ENCODE measurements at places on chromosomes 3 and 15.

DNA sequence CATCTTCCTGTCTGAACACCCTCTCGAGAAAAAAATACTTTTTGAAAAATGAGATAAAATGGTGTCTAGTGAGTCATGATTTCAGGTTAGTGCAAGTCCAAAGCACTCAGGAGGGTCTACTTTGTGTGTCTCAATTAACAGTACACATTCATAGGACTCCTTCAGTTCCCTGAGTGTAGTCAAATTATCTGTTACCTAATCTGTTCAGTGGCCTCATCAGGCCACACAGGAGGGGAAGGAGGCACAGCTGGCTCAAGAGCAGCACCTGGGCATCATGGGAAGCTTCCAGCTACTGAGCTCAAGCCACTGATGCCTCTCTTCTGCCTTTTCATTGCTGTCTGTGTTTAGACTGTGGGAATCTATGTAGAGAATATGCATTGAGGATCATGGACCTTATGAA lies 341.4 kb upstream of the SGO1 start:
- no peak for DNase-seq

- DNase-seq = no peak
These were observed 81.2 kb downstream of the SCAPER start for GRCh38 chr15:76823890-76824289.

GRCh38 chr3:46049093-46049492 lies 21.8 kb upstream of the XCR1 start:
- no peak for DNase-seq

DNA sequence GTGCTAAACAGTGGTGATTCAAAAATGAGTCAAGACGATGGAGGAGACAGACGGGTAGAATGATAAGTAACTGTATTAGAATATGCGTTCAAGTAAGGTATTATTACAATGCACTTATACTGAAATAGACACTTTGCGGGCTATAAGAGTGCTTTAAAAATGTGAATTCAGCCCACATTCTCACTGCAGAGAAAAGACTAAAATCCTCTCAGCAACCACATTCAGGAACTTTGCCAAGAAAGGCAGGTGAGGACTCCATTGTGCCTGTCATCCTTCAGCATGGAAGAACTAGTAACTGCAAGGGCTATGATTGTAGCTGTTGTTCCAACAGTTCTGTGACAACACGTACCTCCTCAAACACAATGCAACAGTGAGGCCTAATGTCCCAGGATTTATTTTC lies 272.0 kb downstream of the RORA start:
- DNase-seq = no peak

GRCh38 chr15:101646672-101647071 lies 5.5 kb downstream of the TM2D3 start:
- DNase-seq = no peak

- DNase-seq = peak; percentile 51
These were observed 9.2 kb downstream of the FYCO1 start for GRCh38 chr3:45986303-45986982.

GRCh38 chr15:30072630-30073029 lies 10.1 kb upstream of the GOLGA8J start:
- DNase-seq = no peak

DNA sequence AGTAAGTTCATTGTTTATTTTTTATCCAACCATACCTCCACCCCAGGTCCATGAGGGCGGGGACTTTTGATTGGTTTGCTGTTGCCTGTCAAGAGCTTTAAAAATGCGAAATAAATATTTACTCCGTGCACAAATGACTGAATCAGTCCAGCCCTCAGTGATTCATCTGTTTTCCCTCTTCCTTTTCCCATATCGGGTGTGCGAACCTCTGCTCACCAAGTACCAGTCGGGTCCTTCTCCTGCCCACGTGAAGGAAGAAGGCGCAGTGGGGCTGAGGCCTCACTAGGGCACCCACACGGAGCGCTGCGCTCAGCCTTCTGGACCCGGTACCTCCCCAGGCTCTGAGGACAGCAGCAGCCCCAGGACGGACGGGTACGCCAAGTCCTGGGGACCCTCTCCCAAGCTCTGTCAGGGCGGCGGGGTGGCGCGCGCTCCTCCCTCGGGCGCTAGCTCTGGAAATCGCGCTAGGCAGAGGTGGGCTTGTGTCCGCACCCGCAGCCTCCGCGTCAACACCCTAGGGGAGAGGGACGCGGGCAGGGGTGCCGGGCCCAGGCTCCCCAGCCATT lies 70.5 kb upstream of the EPHB3 start:
- no peak for DNase-seq

- DNase-seq = no peak
These were observed 34.0 kb upstream of the CCK start for GRCh38 chr3:42300013-42300412.
